HepG2 (cell line): ENCODE measurements at places on chromosomes 2 and 18.

DNA sequence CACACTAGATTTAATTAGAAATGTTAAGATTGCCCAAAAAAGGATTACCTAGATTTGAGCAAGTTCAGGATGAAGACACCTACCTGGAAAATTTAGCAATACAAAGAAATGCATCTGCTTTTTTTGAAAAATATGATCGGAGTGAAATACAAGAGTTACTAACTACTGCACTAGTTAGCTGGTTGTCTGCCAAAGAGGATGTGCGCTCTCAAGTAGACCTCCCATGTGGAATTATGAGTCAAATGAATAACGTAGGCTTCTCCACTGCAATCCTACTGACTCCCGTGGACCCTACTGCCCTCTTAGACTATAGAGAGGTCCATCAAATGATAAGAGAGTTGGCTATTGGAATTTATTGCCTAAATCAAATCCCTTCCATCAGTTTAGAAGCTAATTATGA is 2.0 kb downstream of the ANKAR start:
- DNase-seq, result no peak

DNA sequence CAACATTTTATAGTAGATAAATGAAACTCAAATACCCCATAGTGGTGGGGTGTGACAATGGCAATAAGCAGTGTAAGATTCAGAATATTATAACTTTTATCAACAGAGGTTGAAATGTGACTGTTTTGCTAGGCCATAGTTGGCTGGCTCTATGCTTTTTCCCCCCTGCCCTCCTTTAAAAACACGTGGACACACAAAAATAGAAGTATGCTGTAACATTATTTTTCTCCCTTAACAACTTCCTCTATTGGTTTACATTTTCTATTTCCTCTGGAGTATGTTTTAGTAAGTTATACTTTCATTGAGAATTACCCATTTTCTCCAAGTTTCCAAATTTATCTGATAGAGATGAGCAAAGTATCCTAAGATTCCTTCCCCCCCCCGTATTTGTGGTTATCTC is 31.1 kb downstream of the NDUFAF7 start:
- no peak for DNase-seq

- DNase-seq, result no peak
Measured at GRCh38 chr2:88500691-88501090, 48.2 kb upstream of the FOXI3 start.

GRCh38 chr2:102366406-102367112 is 11.0 kb downstream of the IL18R1 start:
- no peak for DNase-seq

- DNase-seq, result no peak
Measured at GRCh38 chr2:204239411-204240165, 303.0 kb downstream of the ICOS start.

DNA sequence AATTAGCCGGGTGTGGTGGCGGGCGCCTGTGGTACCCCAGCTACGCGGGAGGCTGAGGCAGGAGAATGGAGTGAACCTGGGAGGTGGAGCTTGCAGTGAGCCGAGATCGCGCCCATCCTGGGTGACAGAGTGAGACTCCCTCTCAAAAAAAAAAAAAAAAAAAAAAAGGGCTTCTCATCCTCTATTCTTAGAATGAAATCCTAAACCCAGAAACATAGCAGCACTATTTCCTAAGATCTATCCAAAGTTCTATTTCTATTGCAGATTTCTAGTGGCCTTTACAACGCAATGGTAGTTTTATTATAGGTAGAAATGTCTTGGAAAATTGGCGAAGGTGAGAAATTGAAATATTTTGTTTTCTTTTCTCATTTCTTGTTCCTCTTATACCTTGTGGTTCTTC is 501.0 kb upstream of the SETBP1 start:
- no peak for DNase-seq

GRCh38 chr2:4417771-4418170 is 714.4 kb downstream of the DCDC2C start:
- no peak for DNase-seq

- no peak for DNase-seq
Measured at GRCh38 chr2:2054363-2054882, 276.7 kb downstream of the MYT1L start.

DNA sequence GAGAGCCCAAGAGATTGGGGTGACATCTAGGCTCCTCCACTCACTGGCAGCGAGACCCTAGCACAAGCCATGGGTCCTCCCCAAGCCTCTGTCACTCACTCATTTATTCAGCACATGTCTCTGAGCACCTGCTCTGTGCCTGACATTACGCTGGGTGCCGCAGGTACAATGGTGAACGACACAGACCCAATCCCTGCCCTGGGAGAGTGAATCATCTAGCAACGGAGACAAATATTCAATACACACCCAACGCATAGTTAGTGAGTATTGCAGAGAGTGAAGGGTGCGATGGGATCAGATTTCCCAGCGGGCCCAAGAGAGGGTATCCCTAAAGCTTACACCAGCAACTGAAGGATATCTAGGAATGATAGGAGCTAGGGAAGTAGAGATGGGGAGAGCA is 45.5 kb downstream of the ZFP36L2 start:
- DNase-seq, result no peak

DNA sequence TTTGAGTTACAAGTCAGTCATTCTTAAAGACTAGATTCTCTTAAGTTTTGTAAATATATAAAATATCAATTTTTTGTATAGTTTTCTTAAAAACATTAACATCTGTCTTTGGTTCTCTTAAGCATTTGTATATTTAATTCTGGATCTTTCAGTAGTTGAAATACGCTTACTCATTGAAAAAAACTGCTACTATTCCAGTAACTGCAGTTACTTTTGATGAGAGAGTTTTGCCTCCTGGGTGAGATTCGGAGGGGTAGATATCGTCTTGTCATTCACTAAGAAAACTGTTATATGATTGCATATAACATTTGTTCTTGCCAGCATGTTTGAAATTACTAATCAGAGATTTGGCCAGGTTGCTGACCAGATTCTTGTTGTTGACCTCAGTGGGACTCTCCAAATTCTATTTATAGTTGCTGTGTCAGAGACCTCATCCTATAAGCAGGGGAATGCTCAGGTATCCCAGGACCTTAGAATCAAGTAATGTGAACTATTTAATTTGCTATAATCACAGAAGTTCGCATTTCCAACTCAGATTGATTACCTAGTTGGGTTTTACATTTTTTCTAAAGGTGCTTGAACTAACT is 7.9 kb downstream of the AGPS start:
- DNase-seq, result no peak

GRCh38 chr18:48887905-48888772 is 62.6 kb downstream of the SMAD7 start:
- no peak for DNase-seq

DNA sequence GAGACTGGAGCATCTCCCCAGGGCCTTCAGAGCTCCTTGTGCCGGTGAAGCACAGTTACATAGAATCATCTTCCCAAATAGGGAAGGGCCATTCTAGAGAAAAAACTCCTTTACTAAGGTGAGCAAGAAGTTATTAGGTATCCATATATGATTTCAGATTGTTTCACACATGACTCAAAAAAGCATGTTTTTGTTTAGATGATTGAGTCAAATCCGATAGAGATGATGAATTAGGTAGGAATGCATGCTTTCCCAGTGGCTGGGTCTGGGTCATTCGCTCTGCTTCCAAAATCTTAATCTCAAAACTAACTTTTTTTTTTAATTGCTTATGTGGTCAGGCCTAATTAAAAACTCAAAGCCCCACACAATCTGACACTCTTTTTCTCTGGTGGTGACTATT is 3.8 kb downstream of the NT5C1B start:
- DNase-seq, result no peak
